Stimulated activated CD8-positive, alpha-beta memory T cell treated with anti-CD3 and anti-CD28 coated beads, Interleukin-4, amount 100 ng/mL, for 1 hour (primary cell): ENCODE measurements at places on chromosomes 7 and 10.

GRCh38 chr7:134465491-134465890 is 6.6 kb upstream of the AKR1B1 start:
- no peak for DNase-seq

DNA sequence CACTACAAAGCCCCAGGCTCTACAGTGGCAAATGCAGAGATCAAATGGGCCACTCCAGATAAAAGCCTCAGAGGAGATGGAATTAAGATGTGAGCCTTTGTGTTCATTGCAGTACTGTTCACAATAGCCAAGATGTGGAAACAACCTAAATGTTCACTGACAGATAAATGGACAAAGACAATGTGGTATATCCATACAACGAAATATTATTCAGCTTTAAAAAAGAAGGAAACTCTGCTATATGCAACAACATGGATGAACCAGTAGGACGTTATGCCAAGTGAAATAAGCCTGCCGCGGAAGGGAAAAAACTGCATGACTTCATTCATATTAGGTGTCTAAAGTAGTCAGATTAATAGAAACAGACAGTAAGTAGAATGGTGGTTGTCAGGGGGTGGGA is 170.5 kb upstream of the TBX20 start:
- no peak for DNase-seq

GRCh38 chr7:36416251-36416650 is 26.6 kb downstream of the ANLN start:
- DNase-seq = no peak

DNA sequence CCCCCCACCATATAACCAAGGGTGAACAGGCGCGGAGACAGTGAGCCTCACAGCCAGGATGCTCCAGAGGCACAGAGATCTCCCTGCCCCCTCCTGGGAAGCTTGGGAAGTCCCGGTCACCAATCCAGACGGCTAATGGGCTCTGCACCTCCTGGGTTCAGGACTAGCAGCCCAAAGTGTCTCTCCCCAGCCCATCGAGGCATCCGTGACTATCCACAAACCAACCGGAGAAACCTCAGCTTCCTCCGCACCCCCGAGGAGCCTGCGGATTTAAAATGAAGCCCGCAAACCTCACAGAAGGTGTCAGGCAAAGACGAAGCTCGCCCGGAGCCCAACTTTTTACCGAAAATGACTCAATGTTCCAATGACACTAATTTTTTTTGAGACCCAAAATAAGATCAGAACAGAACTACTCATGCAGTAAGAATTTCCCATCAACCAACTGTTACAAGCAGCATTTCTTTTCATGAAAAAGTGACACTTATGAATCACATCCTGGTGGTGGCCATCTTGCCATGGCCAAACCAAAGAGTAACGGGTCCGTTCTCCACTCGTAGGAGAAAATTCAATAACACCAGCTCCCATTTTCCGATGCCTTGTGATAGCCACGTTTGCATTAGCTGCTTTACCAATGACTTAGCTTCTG is 6.0 kb downstream of the PDGFA start:
- DNase-seq = no peak

GRCh38 chr7:114417290-114417689 is 2.7 kb downstream of the FOXP2 start:
- DNase-seq = no peak

DNA sequence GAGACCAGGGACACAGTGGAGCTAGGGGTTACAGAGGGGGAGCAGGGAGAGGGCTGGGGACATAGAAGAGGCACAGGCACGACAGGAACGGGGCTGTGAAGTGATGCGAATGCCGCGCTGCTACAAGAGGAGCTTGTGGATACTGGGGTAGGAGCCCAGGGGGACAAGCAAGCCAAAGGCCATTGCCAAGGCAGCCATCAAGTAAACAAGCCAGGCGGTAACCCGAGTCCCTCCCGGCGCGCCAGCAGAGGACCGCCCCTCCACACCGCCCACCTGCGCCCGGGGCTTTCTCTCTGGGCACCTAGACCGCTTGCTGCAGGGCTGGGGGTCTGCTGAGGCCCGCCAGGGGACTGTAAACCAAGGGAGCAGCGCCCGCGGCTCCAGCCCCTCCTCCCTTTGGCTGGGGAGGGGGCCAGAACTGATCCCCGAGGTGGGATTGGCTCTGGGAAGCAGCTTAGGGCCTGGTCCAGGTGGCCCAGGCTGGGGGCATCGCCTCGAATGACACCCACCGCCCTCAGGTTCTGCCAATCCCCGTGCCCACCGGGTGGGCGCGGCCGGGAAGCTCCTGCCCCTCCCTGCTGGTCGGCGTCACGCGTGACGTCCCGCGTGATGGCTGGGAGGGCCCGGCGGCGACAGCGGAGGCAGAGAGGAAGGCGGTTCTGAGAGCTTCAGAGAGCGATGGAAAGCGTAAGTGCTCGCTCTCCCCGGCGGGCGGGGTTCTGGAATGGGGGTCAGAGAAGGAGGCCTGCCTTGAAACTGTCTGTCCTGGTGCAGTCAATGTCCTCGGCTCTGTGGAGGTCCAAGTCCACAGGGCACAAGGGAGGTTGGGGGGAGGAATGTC is 982 bp downstream of the SFXN3 start:
- DNase-seq = peak; percentile 60

GRCh38 chr10:85513436-85513835 is 853.2 kb downstream of the GRID1 start:
- DNase-seq = no peak

GRCh38 chr7:27189295-27189996 is 4.4 kb upstream of the HOXA11 start:
- DNase-seq = no peak

- DNase-seq = no peak
These were observed 9.0 kb upstream of the ANTXRL start for GRCh38 chr10:46277840-46278239.

DNA sequence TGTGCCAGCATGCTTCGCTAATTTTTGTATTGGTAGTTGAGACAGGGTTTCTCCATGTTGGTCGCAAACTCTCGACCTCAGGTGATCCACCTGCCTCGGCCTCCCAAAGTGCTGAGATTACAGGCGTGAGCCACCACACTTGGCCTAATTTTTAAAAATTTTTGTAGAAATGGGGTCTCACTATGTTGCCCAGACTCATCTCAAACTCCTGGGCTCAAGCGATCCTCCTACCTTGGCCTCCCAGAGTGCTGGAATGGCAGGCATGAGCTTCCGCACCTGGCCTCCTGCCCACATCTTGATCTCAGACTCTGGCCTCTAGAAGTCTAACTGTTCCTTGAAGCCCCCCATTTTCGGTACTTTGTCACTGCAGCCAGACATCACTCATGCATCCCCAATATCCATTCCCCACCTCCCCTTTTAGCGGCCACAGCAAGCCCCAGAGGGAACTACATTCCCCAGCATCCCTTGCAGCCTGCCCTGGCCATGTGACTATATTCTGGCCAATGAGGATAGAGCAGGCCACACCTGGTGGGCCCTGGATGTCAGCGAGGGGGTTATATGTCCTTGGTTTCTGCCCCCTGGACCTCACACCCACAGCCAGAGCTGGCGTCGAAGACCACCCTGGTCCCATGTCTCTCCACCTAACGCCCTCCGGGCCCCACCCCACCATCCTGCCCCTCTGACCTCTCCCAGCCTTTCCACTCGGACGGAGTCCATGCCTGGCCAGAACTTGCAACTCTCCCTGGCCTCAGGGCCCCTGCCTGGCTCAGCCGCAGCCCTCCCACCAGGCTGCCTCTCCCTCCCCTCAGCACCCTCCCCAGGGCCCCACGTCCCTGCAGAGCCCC is 33.8 kb downstream of the MICALL2 start:
- DNase-seq = no peak

DNA sequence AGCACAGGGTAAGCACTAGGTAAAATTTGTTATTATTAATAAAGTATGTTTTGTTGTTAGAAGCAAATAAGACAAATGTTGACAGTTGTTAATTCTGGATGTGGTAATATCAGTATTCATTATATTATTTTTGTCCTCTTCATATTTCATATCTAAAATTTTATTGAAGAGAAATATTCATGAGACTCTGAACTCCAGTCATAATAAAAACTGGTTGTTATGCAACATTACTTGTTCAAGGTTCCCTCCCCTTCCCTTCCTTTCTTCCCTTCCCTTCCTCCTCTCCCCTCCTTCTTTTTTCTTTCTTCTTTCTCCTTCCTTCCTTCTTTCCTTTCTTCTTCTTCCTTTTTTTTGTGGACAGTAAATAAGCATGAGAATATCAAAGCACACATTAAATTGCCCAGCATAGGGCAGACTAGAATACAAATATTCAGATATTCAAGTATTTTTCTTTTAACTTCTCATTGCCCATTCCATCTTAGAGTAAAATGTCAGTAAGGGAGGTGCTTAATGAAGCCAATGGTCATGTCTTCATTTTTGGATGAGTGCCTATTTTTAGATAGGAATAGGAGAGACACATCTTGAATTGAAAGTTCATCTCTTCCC is 245.0 kb downstream of the INHBA start:
- no peak for DNase-seq

GRCh38 chr7:4066206-4066605 is 615.9 kb upstream of the FOXK1 start:
- DNase-seq = no peak

DNA sequence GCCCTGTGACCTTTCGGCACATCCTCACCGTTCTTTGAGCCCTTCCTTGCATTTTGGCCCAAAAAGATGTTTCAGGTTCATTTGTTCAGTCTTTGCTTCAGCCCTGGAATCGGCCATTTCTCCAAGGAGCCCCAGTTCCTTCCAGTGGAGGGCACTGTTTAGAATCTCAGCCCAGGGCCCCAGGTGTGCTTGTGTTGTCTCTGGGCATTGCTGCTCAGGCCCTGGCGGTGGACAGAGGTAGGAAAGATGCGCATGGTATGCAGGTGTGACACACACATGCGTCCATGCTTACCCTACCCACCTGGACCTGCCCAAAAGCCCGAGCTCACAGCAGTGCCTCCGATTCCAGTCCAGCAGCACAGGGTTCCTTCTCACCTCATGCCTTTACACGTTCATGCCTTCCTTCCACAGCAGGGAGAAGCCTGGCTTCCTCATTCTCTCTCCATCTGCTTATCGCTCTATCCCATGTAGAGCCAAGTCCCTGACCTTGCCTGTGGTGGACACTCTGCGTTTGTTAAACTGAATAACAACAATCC is 70.6 kb downstream of the LHPP start:
- no peak for DNase-seq

- no peak for DNase-seq
These were observed 633.4 kb downstream of the PARD3 start for GRCh38 chr10:34181553-34182300.

DNA sequence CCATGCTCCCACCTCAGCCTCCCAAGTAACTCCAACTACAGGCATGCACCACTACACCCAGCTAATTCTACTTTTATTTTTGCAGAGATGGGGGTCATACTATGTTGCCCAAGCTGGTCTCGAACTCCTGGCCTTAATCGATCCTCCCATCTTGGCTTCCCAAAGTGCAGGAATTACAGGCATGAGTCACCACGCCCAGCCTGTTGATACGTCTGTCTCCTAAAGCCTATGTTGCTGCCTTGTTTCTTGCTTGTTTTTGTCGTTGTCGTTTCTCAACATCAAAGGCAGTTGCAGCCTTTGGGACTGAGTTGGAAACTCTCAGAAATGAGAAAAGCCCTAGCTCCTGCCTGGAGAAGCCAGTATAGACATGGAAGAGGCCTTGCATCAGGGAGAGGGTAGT is 49.9 kb downstream of the SORBS1 start:
- no peak for DNase-seq

GRCh38 chr10:115773832-115774231 is 499.2 kb downstream of the GFRA1 start:
- DNase-seq = no peak

DNA sequence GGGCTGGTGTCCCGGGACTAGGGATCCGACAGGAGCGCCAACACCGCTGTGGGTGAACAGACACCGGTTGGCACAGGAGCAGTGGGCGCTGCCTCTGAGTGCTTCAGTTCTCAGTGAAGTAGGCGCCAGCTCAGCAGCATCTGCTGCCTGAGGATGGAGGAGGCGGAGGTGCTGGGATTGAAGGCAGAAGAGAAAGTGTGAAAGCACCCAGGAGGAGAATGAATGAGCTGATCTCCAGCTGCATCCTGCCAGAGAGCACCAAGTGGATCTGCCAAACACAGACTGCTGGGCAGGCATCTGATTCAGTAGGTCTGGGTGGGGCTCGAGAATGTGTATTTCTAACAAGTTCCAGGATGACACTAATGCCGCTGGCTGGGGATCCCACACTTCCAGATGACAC is 74.5 kb downstream of the LANCL2 start:
- no peak for DNase-seq

DNA sequence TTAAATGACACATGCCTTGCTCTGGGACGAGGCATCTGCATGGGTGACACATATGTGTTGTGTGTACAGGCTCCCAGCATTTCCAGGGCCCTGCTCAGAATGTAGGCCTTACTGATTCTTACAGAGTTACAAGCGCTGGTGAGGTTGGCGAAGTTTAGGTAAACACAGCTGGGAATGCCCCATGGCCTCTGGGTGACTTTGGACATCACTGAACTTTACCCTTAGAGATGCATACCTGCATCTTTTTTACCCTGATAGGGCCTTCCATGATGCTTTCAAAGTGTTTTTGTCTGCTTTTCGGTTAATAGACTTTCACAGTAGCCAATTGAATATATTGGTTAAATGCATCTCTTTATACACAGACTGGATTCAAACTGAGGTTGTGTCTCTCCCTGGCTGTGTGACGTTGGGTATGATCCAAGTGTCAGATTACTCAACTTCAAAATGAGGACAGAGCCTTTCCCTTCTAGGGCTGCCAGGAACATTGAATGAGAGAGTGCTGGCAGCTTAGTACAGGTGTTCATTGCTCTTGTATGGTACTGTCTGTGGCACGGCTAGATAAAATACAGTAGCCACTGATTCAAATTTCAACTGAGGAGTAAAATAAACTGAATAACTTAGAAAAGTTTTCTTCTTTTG is 29.5 kb downstream of the EGFR start:
- no peak for DNase-seq

- DNase-seq = no peak
These were observed 14.5 kb upstream of the GGCT start for GRCh38 chr7:30519122-30519521.

GRCh38 chr7:6536262-6537260 is 14.7 kb downstream of the GRID2IP start:
- DNase-seq = no peak
